Left ventricle myocardium inferior (tissue), 1 donor: ENCODE measurements at places on chromosomes 12 and 14. TPM values are rescaled to one million over a fixed set of nuclear protein-coding genes. Genes with fewer than 3 reads are reported as not detected.

DNA sequence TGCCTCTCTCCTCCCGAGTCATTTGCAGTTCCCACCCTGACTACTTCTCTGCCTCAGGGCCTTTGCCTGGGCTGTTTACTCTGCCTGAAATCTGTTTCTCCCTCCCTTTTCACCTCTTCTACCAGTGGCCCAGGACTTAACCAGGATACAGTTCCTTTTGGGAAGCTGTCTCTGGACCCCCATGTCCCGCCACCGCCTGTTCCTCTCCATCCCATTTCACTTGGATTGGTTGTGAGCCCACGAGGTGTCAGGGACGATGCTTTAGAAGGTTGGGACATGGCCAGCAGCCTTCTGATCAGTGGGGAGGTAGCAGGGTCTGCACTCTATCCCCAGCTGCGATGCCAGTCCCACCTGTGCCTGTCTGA, 51.8 kb downstream of the FAM222A start:
- no peak for DNase-seq

Gene SERPINA10
- total RNA-seq: not detected

Gene SCYL2
- total RNA-seq: 36.2 TPM

DNA sequence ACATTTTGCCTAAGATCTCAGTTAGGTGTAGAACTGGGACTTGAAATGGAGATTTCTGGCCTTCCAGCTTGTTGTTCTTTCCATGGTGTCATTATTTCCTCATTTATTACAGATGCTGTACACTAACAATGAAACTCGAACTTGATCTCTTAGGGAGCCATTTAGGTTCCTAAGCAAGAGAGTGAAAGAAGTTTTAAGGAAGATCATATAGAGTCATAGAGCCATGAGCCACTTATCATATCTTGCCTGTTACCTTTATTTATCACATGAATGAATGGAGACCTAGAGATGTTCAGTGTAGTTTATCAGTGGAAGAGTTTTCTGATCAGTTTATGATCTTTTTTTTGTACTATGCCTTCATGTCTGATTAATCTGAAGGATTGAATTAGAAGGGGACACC, 9.9 kb downstream of the HELB start:
- no peak for DNase-seq

GRCh38 chr14:21652209-21652808, 1.3 kb upstream of the OR4E2 start:
- DNase-seq: no peak

Gene RIPK3
- total RNA-seq: 3.6 TPM

Gene NEUROD4
- not detected for total RNA-seq
